ENCODE measurements at places on chromosomes 13 and 19.

- no peak for ATAC-seq
These were observed 18.8 kb upstream of the MED4 start for GRCh38 chr13:48113756-48114130.

- ATAC-seq: no peak
These were observed 1.4 kb upstream of the PAN3 start for GRCh38 chr13:28136916-28137315.

- ATAC-seq: no peak
These were observed 5.8 kb downstream of the EGLN2 start for GRCh38 chr19:40804783-40805242.

DNA sequence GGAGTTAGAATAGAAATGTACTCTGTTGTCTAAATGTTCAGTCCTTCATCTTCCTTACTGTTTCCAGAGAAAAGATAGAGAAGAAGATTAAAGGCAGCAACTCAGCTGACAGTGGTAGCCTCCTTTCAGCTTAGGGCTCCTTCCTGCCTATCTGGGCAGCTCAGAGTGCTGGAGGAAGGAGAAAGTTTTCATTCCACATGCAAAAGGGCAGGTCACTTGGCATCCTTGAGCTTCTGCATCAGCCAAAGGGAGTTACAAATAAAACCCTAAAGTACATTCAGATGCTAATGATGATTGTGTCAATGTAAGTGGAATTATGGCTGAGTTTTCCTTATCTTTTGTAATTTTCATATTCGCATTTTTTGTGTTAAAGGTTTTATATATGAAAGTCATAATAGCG lies 58.9 kb downstream of the ESD start:
- no peak for ATAC-seq

DNA sequence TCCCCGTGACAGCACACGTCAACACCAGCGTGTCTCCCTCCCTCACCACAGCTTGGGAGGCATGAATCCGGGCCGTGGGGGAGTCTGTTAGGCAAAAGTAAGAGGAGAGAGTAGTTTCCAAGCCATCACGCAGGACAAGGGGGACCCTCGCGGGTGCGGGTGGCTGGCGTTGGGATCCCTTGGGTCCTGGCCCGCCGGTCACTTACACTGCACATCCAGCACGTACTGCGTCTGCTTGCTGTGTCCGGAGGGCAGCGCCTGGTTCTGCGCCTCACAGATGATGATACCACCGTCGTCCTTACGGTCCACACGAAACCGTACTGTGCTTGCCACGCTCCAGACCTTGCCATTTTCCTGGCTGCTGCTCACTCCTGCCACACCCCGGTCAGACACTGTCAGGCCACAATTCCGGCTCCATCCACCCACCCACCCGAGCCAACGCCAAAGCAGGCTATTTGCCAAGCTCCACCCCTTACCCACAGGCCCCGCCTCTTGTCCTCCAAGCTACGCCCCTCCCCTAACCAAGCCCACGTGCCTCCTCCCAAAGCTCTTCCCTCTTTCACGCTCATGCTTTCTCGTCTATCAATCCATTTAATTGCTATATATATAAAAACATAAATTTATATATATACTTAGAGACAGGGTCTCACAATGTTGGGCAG lies 6.6 kb upstream of the ZNF428 start:
- no peak for ATAC-seq

All from activated T-helper 17 cell treated with anti-CD3 and anti-CD28 coated beads, Interleukin-2, amount 50 U/mL, for 72 hours (primary cell).